Activated CD4-positive, alpha-beta T cell treated with anti-CD3 and anti-CD28 coated beads for 1 hour (primary cell): ENCODE measurements at places on chromosomes 13 and 19.

- no peak for DNase-seq
Observed at GRCh38 chr13:104962411-104962810, 1573.1 kb downstream of the EFNB2 start.

DNA sequence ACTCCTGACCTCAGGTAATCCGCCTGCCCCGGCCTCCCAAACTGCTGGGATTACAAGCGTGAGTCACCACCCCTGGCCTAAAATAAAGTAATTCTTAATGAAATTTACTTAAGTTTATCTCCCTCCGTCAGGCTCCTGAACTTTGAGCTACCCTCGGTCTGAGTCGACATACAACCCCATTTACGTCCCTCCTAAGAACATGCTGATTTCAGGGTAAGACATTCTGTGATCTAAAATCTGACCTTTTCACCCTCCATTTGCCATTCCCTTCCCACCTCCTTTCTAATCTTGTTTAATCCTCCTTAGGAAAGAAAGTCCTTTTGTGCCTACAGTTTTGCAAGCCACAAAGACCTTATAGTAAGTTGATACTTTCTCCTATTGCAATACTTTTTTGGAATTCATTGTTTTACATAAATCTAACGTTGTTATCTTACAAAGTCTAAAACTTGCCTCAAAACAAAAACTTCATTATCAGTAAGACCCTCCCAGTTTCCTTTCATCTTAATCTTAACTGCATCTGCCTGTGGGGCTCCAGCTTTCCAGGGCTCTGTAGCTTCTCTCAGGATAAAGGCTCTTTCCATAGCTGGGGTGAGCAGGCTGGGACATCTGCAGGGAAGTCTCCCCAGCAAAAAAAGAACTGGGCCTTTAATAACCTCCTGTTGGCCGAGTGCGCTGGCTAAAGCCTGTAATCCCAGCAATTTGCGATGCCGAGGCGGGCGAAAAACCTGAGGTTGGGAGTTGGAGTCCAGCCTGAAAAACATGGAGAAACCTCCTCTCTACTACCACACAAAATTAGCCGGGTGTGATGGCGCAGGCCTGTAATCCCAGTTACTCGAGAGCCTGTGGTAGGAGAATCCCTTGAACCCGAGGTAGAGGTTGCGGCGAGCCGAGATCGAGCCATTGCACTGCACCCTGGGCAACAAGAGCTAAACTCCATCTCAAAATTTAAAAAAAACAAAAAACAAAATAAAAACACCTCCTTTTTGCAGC is 143.1 kb downstream of the ZNF737 start:
- DNase-seq, result no peak

GRCh38 chr13:110274687-110275086 is 32.3 kb downstream of the COL4A1 start:
- DNase-seq, result no peak

GRCh38 chr13:104616990-104617389 is 1550.8 kb upstream of the SLC10A2 start:
- DNase-seq, result no peak

DNA sequence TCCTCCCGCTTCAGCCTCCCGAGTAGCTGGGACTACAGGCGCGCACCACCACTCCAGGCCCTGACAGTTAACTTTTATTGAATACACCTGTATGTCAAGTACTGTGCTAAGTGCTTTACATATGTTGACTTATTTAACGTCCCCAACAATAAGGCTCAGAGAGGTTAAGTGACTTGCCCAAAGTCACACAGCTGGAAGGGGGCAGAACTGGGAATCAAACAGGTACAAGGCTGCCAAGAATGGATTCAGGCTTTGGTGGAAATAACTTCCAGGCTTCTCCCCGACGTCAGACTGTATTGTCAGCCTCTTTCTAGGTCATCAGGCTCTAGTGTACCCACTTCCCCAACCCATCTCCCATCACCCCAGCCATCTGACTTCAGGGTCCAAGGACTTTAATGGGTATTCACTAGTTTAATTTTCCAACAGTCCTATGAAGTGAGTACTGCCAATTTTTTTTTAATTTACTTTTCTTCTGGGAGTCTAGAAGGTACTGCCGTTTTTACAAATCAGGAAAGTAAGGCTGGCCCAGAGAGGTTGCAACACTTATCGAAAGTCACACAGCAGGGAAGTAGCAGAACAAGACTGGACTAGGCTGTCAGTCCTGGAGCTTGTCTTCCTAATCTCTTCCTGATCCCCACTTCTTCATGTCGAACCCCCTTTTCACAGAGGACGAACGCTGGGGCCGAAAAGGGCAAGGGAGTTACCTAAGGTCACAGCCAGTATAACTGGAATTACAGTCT is 4.9 kb upstream of the CKM start:
- DNase-seq, result no peak

GRCh38 chr19:8592231-8593009 is 15.2 kb upstream of the MYO1F start:
- peak; percentile 93 for DNase-seq
